Stimulated activated CD4-positive, alpha-beta T cell treated with anti-CD3 and anti-CD28 coated beads, TNF-alpha, amount 100 ng/mL, for 24 hours (primary cell): ENCODE measurements at places on chromosomes 2 and 18.

DNA sequence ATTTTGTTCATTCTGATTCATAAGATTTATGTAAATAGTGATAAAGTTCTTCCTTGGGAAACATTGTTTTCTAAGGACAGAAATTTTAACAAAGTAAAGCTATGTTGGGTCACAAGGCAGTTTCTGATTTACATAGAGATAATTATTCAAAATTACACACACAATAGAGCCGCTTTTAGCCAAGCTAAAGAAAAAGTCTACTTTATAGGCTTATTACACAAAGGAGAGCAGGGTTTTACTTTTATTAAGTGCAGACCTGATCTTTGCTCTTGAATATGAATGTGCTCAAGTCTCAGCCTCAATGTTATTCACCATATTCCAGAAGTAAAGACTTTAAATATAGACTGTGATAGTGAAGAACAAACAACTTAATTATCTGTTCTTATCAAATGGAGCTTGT lies 787.8 kb upstream of the LINC00305 start:
- no peak for DNase-seq

DNA sequence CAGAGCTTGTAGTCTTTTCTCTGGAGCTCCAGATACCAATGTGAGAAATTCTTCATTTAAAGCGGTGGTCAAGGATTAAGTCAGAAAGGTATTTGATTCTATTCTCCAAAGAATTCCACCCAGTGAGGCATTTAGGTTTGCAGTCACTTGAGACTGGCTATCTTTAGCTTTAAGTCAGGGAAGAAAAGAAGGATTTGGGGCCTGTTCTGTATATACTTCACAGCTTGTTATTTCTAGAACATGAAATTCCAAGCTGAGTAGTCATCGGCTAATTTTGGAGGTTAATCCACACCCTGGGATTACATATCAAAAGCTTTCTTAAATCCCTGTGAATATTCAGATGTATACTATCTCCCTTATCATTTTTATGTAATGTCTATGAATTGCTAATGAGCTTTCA lies 39.4 kb downstream of the MYOM1 start:
- no peak for DNase-seq

- no peak for DNase-seq
Observed at GRCh38 chr18:62537042-62537894, 14.4 kb downstream of the ZCCHC2 start.

GRCh38 chr2:23696752-23697045 lies 230.2 kb downstream of the ATAD2B start:
- no peak for DNase-seq

DNA sequence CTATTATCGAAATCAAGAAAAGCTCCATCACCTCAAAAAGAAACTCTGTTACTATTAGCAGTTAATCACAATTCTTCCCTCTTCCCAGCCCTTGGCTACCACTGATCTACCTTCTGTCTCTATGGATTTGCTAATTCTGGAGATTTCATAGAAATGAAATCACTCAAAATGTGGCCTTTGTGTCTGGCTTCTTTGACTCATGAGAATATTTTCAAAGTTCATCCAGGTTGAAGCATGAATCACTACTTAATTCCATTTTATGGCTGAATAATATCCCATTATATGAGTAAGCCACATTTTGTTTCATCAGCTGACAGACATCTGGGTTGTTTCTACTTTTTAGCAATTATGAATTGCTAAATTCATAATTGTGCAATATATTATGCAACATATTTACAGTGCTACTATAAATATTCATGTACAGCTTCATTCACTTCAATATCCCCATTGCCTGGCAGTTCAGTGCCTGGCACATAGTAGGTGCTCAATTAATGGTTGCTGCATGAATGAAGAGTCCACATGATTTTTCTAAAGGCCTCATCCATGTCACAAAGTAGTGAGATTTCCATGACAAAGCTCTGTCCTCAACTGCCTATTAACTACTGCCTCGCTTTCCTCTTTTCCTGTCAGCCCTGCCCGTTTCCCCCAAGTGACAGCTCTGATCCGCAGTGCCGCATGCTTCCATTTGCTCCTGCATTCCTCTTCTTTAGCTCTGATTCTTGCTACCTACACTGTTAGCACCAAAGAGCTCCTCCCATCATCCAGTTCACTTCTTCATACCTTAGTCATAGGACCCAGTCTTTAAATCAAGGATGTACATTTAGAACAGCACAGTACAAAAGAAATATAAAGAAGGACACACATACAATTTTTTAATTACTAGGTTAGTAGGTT lies 32.8 kb downstream of the CCDC93 start:
- no peak for DNase-seq

GRCh38 chr2:200786423-200786822 lies 25.3 kb upstream of the BZW1 start:
- DNase-seq, result no peak

GRCh38 chr18:75471850-75472249 lies 44.3 kb upstream of the SMIM21 start:
- no peak for DNase-seq

- DNase-seq, result no peak
Observed at GRCh38 chr2:179049546-179050311, at the start of gene CCDC141. TSS of gene CCDC141 (minus strand) at chr2:179050137. CDS start at chr2:179049941, 196 bp downstream.

DNA sequence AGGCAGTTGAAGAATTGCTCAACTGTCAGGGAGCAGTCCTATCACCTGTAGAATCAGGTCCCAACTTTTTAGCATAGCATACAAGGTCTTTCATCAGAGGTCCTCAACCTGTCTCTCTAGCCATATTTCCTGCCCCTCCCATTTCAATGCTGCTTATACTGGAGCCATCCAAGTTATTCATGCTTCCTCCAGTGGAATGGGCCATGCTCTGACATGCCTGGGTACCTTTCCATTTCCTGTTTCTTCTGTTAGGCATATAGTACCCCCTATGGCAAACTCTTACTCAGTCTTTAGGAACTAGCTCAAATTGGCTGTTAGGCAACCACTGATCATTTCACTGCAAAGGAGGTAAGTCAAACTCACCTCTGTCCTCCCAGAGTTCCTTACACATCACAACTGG lies 51.0 kb upstream of the ABCA12 start:
- no peak for DNase-seq

DNA sequence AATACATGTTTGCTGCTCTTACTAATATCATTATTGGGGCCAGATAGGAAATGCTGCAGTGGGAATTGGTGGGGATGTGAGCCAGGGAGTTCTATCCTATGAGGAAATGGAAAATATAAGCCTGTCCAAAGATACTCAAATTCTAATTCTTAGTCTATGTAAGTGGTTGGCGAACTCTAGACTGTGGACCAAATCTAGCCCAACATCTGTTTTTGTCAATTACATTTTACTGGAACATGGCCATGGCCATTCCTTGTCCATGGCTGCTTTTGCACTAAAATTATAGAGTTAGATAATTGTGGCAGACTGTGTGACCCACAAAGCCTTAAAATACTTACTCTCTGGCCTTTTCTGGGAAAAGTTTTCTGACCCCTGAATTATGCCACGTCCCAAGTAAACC lies 113.3 kb downstream of the MGAT5 start:
- DNase-seq, result no peak

GRCh38 chr2:184031402-184032147 lies 566.8 kb upstream of the ZNF804A start:
- no peak for DNase-seq

GRCh38 chr2:232689152-232689910 lies 7.8 kb upstream of the GIGYF2 start:
- DNase-seq, result no peak

DNA sequence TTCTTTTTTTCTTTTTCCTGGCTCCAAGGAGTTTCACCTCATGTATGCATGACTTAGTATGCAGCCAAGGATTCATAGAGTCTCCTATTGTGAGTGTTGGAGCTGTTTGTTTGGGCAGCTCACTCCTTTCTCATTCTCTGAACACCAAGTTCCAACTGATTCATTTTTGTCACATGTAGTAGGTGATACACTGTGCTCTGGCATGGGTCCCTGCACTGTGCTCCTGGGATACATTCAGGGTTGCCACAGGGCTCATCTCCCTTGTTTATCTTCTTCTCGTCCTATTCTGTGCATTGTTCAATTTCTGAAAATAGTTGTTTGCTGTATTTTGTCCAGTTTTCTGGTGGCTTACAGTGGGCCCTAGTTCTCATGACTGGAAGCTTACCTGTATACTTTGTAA lies 96.8 kb downstream of the ZNF407 start:
- DNase-seq, result no peak

GRCh38 chr18:58727776-58728500 lies 56.7 kb downstream of the MALT1 start:
- DNase-seq, result no peak

DNA sequence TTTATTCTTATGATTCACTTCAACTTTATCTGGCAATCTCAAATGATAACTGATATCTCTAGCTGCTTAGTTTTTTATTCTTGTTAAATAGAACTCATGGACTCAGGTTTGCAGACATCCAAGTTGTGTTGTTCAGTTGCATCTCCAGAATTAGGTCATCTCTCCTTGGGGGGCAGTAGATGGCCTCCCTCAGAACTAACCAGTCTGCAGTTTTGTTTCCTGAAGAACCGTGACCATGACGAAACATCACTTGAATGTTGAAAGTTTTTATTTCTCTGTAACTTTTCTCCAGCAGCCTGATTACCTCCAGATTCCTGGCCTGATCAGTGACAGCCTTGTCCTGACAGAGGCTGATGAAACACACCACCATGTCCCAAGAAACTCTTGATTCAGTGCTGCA lies 321.5 kb downstream of the GALNT13 start:
- no peak for DNase-seq

DNA sequence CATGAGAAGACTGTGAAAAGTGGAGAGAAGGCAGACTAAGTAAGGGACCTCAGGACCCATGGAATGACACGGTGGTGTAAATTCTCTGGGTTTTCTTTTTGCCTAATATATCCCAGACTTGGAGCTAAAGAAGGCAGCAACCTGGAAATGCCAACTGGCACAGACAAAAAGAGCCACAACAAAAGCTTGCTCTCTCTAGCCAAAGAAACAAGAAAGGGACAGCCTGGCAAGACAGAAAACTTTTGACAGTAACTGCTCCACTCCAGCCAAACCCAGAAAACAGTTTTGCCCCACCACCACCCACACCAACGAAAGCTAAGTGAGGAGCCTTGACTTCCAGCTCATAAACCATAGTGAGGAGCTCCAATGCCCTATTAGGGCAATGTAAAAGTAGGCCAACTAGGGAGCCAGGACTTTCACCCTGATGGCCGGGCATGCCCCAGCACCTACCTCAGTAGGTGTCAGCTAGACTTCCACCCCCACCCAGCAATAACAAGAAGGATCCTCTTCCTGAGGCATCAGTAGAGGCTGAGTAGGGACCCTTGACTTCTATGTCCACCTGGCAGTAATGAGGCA lies 35.5 kb downstream of the PELI1 start:
- no peak for DNase-seq

DNA sequence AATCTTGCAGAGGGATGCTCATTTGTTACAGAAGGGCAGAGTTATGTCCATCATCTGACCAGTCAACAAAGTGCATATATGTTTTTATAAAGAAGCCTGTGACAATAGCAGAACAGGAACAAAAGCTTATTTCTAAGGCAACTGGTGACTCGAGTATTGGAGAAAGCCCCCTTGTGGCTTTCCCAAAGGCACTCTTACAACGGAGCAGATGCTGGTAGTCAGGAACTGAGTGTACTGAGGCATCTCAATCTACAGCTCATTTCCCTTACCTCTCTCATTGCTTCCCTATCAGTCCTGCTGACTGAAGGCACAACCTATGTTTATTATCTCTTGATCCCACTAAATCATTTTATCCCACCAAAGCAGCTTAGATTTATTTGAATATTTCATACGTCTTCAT lies 557.1 kb upstream of the CHAC2 start:
- no peak for DNase-seq

- no peak for DNase-seq
Observed at GRCh38 chr2:238096311-238097011, 3.7 kb upstream of the ESPNL start.

DNA sequence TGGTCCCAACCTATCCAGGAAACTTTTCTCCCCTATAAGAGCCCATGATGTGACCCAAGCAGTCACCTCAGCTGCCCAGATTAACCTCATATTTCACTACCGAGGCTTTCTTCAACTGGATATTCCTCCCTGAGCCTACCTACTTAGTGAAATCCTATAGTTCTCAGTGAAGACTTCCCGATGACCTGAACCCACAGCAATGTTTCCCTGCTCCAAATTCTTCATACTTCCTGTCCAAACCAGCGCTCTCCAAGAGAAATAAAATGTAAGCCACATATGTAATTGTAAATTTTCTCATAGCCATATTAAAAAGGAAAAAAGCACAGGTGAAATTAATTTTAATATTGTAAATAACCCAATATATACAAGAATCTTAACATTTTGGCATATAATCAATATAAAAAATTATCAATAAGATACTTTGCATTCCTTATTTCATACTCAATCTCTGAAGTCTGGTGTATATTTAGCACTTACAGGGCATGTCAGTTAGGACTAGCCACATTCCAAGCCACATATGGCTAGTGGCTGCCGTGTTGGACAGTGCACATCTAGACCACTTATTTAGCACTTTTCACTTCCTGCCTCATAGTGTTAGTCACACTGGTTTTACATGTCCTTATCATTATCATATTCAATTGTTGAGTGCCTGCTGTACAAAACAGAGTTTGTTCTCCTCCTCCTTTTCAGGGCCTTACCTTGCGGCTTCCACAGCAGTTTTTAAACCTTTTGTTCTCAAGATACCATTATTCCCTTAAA lies 1.9 kb upstream of the STAT4 start:
- no peak for DNase-seq

DNA sequence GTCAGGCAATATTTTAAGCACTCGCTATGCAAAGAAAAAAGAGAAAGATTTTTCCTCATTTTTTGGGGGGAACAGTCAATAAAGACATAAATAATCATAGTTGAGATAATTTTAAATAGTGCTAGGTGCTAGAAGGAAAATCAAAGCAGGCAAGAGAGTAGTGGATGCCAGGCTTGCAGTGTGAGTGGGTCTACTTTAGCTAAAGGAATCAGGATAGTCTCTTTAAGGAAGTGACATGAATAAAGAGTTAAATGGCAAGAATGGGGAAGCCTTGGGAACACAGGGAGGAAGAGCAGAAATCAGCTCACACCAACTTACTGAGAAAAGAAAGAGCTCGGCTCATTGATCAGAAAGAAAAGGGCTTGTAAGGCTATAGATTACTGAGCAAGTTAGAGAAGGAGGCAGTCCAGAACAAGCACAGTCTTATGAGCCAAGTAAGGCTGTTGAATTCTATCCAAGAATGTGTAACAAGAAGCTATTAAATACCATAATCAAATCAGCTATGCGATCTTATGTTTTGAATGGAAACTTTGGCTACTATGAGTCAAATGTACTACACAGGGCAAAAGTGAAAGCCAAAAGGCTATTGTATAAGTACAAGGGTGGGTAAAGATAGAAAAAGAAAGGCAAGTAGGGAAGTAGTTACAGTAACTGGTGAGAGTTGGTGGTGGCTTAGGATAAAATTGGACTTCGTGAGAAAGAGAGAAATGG lies 833.8 kb upstream of the PIK3C3 start:
- no peak for DNase-seq

- no peak for DNase-seq
Observed at GRCh38 chr18:60664736-60665135, 292.2 kb upstream of the MC4R start.

- no peak for DNase-seq
Observed at GRCh38 chr2:19504400-19505198, 146.2 kb upstream of the OSR1 start.

GRCh38 chr18:63677500-63678225 lies 16.0 kb upstream of the SERPINB3 start:
- no peak for DNase-seq

GRCh38 chr2:209425471-209426071 lies 1.7 kb downstream of the MAP2 start:
- no peak for DNase-seq
